ENCODE measurements at places on chromosomes 16 and 17.

- DNase-seq: peak; percentile 19
Observed at GRCh38 chr16:17289674-17290635, 180.8 kb downstream of the XYLT1 start.

DNA sequence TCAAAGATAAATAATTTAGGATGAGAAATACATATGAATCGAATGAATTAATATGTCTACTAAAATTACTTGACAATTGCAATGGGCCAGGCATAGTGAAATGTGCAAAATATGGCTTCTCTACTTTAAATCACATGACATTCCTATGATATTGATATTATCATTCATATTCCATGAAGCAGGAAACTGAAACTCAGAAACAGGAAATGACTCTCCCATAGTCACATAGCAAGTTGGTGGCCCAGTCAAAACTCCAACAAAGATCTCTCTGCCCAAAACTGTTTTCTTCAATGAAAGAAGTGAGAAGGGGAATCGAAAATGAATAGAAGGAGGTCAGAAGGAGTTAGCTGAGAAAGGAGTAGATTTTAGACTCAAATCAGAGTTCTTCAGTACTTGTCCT, 272.2 kb downstream of the CDH8 start:
- no peak for DNase-seq

GRCh38 chr17:75832652-75833400, 11.4 kb downstream of the UNC13D start:
- no peak for DNase-seq

- no peak for DNase-seq
Observed at GRCh38 chr17:72862276-72862999, 230.1 kb downstream of the SLC39A11 start.

DNA sequence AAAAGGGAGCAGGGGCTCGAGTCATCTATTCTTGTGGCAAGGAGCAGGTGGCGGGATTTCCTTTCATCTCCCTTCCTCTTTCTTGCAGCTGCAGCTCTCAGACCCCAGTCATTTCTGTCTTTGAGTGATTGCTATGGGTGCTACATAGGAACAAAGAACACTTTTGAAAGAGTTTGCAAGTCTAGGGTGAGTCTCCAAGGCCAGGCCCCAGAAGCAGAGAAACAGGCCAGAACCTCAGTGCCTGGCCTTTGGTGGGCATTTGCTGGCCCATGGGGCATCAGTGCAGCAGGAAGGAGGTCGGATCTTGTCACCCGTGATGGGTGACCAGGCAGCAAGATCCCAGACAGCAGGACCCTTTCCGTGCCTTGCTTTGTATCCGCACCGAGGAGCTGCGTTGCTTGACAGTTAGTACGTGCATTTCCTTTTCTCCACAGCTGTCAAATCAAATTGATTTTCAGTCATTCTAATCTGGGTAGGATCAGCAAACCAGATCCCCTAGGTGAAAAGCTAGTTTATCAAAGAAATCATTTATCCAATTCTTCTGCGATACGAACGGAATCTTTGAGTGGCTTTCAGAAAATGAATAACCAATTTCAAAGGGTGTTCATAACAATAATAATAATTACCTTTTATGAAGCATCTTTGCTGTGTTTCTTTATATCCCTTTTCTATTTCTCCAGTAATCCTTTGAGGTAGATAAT, 244.6 kb upstream of the MAF start:
- no peak for DNase-seq

DNA sequence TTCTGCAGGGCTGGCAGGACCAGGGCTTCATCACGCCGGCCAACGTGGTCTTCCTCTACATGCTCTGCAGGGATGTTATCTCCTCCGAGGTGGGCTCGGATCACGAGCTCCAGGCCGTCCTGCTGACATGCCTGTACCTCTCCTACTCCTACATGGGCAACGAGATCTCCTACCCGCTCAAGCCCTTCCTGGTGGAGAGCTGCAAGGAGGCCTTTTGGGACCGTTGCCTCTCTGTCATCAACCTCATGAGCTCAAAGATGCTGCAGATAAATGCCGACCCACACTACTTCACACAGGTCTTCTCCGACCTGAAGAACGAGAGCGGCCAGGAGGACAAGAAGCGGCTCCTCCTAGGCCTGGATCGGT, 1.4 kb downstream of the CDK5R1 start:
- no peak for DNase-seq

DNA sequence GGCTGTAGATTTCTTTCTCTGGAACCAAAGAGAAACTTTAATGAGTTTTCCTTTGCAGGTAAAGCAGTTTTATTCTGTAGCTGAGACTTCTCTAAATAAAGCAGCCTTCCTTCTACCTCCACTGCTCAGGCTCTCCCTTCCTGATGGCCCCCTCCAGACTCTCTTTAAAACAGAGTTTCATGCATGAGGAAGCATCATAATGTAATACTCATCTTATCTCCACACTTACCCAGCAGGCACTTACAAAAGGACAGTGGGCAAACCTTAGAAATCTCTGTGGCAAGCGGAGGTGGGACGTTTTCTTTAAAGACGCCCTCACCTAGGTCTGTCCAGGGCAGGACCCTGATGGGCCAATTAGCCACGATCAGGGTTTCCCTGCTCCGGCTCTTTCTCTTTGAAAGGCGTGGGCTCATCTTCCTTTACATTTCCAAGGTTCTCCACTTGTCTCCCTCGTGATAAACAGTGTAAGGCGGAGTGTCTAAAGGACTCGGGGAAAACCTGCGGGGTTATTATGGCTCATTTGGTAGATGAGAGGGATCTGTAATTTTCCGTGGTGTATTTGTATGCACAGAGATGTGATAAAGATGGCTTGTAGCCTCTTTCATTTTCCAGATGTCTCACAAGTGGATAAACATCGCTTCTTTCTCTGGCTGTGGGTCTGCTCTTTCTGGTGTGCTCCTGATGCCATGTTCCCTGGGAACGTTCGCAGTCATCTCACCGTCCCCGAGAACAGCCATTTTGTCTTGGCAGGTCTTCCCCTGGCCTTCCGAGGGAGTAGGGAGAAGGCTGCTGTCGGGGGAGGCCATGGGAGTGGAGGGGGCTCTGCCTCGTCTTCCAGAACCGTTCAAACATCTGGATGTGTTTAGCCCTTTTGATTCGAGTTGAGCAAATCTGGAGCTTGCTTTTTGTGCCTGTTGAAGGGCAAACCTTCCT, 239.0 kb downstream of the CCDC182 start:
- no peak for DNase-seq

GRCh38 chr16:14510939-14511799, 118.9 kb downstream of the PARN start:
- DNase-seq: peak; percentile 93

DNA sequence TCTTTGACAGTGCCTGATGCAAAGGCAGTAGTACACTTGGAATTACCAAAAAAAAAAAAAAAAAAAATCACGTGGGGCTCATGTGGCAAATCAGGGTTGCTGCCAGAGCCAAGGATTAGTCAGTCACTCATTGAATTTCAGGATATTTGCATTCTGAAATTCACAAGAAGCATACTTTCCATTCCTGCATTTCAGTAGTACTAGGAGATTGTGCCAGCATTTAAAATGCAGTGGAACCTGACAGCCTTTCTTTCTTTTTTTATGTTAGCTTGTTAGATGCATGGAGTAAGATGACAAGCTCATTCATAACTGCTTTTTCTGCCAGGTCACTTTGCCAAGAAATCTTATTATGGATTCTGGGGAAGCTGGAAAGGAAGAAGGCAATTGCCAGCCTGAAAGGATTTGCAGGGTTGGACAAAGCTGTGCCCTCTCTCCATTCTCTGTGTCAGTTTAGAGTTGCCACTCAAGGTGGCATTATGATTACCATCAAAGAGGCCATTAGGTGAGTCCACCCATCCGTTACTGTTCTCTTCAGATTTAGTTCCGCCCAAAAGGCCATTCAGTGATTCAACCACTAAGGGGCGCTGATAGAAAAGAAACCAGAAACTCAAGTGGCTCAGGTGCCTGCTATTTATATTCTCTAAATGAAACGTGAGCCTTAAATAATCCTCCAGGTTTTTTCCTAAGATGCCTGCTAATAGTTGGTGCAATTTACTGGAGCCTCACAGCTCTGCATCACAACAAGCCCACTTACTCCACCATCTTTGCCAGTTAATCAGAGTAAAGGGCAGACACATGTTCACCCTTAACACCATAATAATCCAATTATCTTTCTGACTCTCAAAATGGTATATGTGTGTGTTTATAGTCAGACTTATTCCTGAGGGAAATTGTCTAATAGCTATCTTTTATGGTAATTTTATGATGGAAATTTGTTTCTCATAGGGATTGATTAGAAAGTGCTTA, 59.0 kb downstream of the TANGO6 start:
- DNase-seq: peak; percentile 86

DNA sequence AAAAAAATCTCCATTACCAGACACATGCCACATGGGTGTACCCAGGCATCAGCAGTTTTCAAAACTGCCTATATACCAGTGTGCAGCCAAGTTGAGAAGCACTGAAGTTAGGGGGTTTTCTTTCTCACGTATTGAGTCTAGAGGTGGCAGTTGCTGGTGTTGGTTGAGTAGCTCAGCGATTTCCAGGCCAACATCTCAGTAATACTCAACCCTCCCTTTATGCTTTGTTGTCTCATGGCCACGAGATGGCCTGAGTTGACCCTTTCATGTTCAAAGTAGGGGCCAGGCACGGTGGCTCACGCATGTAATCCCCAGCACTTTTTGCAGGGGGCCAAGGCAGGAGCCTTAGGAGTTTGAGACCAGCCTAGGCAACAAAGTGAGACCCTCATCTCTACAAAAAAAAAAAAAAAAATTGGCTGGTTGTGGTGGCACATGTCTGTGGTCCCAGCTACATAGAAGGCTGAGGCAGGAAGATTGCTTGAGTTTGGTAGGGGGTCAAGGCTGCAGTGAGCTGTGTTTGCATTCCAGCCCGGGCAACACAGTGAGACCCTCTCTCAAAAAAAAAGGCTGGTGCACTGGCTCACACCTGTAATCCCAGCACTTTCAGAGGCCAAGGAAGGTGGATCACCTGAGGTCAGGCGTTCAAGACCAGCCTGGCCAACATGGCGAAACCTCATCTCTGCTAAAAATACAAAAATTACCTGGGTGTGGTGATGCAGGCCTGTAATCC, 10.8 kb downstream of the LRRC3C start:
- DNase-seq: no peak

DNA sequence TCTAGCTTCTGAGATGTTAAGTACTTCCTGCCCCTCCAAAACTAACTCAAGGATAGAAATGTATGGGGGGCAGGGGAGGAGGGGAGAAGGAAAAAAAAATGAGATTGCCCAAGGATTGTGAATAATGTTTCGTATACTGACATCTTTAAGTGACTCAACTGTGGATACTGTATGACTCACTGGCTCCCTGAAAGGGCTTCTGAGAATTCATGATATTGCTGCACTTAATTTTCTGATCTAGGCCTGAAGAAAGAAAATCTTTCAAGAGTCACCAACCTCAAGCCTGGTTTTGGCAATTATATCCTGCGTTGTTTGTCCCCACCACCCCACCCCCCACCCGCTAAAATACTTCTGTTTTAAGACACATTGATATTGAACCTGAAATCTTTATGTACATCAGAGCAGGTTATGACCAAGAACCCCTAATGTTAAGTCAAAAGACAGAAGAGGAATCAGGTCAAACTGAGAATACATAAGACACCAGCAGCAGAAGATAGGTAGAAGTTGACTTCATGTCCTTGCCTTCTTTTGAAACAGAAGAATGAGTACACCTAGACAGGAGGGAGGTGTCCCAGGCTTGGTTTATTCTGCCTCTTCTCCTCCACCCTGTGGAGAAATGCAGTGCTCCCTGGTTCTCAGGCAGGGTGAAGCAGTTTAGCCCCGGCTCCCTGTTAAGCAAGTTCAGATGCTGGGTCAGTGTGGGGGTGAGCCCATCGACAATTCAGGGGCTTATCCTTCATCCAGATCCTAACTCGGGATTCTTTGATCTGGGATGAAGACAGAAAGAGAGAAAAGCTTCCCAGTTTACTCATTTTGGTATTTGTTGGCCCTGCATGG, 3.3 kb upstream of the FBXL20 start:
- DNase-seq: peak; percentile 86

- DNase-seq: no peak
Observed at GRCh38 chr16:79874391-79874790, 273.9 kb upstream of the MAF start.

DNA sequence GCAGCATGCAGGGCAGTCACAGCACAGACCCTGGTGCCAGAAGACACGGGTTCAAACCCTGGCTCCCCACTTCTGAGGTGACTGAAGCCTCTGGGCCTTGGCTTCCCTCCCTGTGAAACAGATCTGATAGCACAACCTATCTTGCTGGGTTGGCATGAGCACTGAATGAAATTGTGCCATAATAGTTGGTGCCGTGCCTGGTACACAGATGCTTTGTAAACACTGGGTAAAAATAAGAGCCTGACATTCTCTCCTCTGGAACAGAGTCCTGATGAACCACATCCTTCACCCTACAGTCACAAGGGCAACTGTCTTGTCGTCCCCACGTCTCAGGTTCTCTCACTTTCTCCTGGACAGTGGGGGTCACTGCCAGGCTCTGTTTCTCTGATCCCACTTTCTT, 35.7 kb downstream of the NOS2 start:
- no peak for DNase-seq

DNA sequence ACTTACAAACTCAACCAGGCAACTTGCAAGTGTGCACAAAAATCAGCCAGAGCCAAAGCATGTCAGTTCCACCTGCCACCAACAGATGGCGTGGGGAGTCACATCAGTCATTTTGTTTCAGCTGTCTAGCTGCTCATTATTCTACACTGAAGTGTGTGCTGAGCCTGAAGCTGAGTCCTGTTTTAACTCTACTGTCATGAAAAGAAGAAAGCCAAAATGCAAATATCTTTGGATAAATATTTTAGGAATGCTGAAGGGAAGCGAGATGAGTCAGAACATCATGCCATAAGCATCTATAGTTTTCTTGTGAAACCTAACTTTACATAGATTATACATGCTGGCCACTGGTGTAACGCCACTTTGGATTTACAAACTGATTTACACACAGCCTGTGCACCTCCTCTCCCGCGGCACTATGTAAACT, 172.6 kb downstream of the CDK5R1 start:
- DNase-seq: peak; percentile 55

- peak; percentile 96 for DNase-seq
Observed at GRCh38 chr16:30947859-30948666, 805 bp upstream of the ORAI3 start.

GRCh38 chr16:66474750-66475199, 47.7 kb downstream of the BEAN1 start:
- DNase-seq: no peak

DNA sequence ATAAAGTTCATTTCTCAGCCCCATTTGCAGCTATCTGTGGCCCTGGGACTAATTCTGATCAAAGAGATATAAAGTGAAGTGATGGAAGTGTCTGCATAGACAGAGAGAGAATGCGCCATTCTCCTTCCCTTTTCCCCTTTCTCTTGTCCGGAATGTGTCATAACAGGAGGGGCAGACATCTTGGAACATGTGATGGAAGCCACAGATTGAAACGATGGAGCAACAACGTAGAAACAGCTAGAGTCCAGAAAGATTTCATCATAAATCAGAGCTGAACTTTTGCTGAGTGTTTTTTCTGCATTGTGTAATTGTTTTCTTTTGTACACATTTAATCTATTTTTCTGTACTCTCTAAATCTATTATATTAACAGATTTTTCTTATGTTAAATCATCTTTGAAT, 11.3 kb downstream of the ASGR1 start:
- DNase-seq: peak; percentile 73
